Stimulated activated CD8-positive, alpha-beta memory T cell treated with anti-CD3 and anti-CD28 coated beads, Interleukin-4, amount 100 ng/mL, for 4 hours (primary cell): ENCODE measurements at places on chromosomes 2 and 18.

GRCh38 chr18:75287700-75288099 lies 77.1 kb downstream of the TSHZ1 start:
- DNase-seq: no peak

- DNase-seq: no peak
Measured at GRCh38 chr2:98793897-98794830, 63.2 kb upstream of the MGAT4A start.

- DNase-seq: no peak
Measured at GRCh38 chr2:69791045-69791444, 38.4 kb upstream of the GMCL1 start.

GRCh38 chr2:30365201-30365600 lies 81.8 kb upstream of the LCLAT1 start:
- no peak for DNase-seq

DNA sequence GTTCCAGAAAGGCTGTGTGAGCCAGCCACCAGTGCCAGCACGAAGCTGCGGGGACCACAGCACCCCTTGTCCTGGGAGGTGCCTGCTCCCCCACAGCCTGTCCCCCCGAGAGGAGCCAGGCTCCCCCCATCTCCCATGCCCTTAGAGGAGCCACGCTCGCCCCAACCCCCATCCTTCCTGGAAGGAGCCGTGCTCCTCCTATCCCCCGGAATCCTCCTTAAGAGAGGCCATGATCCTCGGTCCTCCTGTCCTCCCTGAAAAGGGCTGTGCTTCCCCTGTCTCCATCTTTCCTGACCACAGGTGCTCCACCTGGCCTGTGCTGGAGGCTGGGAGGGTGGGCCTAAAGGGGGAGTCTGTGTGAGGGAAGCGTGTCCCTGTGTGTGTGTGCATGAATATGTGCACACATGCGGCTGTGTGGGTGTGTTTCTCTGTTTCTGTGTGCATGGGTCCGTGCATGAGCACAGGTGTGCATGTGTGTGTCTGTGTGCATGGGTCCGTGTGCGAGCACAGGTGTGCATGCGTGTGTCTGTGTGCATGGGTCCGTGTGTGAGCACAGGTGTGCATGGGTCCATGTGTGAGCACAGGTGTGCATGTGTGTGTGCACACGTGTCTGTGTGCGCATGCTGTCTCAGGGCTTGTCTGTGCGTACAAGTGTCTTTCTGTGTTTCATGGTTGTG lies 80.3 kb downstream of the RTP5 start:
- no peak for DNase-seq

GRCh38 chr2:56613920-56614319 lies 430.1 kb downstream of the CCDC85A start:
- DNase-seq: no peak

DNA sequence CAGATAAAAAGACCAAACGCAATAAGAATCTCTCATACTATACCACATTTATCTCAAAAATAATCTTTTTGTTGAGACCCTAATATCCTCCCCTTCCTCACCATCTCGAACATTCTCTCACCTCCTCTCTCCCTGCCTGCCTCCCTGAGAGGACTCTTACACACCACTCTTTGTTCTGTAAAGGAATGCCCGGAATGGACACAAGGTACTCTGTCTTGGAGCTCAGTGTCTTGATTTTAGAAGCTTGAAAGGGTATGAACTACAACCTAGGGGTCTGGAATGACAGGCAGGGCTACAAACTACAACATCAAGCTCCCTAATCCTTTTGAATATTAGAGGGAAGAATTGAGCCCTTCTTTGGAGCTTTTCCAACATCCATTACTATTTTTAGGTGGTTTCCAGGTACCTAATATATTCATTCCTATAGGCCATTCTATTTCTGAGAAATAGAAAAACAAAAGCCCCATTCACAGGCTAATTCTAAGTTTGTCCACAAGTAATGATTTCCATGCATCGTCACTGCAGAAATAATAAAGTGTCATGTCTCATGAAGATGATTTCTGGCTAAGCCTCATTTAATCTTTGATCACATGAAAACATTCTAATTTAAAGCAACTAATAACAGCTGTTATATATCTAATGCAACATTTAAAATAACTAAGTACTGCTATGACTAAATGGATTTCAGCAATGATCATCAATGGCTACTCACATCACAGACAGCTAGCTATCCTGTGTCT lies 60.6 kb downstream of the LRP2 start:
- DNase-seq: no peak

- no peak for DNase-seq
Measured at GRCh38 chr2:56749152-56749752, 565.5 kb downstream of the CCDC85A start.

DNA sequence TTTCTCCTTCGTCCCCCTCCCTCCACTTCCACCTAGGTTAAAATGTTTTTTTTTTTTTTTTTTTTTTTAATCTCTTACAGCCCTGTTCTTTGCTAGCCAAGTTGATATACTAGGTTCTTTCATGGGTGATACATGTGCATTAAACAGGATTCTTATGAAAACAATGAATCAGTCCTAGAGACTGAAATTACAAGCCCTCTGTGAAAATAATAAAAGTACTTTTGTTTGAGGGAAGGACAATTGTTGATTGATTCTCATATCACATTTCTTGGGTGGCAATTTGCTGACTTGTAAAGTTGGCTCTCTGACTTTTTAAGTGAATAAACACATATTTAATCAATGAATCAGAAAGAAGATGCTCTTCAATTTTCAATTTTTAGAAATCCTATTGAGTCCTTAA lies 639.9 kb downstream of the LRP1B start:
- no peak for DNase-seq

DNA sequence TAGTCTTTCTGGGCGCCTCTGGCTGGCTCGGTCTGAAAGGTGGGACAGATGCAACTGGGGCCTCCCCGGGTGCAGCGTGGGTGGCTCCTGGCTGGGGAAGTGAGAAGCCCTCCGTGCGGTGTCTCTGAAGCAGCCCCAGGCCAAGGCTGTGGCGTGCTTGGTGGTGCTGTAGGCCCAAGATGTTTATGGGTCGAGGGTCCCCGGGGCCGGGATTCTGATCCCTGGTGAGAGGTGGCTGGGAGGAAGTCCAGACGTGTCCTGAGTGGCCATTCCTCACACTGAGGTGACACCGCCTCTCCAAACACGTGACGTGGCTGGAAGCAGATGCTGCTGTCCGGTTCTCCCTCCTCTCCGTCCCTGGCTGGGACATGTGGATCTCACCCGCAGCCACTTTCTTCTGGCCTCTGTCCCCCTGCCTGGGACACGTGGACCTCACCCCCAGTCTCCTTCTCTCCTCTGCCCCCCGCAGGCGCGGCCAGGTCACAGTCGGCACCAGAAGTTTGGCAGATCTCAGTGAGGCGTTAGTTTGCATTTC lies 12.6 kb downstream of the RTP5 start:
- DNase-seq: peak; percentile 71

GRCh38 chr2:134462791-134463698 lies 209.2 kb downstream of the MGAT5 start:
- no peak for DNase-seq
